GM06990 (cell line): ENCODE measurements at places on chromosomes 12 and 14.

GRCh38 chr12:108693751-108694150 is 37.6 kb downstream of the CORO1C start:
- no peak for DNase-seq

DNA sequence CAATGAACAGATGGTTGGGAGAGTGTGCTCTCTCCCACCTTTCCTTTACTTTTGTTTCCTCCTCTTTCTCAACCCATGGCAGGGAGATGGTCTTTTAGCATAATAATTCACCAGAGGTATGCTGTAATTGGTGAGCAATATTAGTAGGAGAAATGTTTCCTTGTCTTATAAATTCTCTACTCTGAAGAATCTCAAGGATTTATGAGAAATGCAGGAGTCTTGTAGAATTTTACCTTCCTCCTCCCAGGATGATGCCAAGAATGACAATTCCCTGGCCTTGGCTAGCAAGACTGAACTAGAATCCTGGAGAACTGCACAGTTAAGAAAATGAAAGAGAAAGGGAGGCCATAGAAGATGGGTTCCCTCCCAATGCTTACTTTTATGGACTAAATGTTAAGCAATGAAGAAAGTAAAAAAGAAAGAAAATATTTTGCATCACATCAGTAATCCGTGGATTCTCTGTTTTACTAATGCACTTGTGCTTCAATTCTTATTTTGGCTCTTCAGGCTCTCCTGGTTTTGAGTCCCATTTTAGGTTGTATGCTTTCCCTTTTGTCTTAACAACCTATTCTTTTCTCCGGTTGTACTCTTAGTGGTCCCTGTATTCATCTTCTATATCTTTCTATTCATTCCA is 192.9 kb upstream of the GARIN6 start:
- no peak for DNase-seq

- no peak for DNase-seq
Observed at GRCh38 chr14:60485057-60485597, 736 bp downstream of the C14orf39 start.

- DNase-seq, result no peak
Observed at GRCh38 chr12:6241495-6241894, 41.3 kb downstream of the CD9 start.

GRCh38 chr12:117430246-117430645 is 68.8 kb upstream of the NOS1 start:
- DNase-seq, result no peak

DNA sequence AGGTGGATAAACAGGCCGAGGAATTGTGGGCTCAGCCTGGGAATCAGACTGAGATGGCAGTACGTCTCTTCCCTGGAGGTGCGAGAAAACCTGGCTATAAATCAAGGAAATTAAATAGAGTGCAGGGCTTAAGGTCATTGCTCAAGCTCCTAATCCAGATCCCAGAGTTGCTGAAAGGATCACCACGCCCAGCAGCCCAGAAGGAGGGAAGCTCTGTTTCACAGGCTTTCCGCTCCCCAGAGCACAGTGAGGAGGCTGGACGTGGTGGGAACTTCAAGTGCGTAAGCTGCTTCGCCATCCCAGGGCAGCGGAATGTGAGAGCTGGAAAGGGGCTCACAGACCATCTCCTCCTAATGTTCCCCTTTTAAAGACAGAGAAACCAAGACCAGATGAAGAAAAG is 651.6 kb upstream of the TBX3 start:
- DNase-seq, result no peak

GRCh38 chr12:108842361-108842760 is 15.0 kb downstream of the SSH1 start:
- DNase-seq, result no peak

- no peak for DNase-seq
Observed at GRCh38 chr12:12823300-12823699, 10.2 kb downstream of the DDX47 start.

- no peak for DNase-seq
Observed at GRCh38 chr14:24803933-24804494, 170.0 kb upstream of the GZMB start.

DNA sequence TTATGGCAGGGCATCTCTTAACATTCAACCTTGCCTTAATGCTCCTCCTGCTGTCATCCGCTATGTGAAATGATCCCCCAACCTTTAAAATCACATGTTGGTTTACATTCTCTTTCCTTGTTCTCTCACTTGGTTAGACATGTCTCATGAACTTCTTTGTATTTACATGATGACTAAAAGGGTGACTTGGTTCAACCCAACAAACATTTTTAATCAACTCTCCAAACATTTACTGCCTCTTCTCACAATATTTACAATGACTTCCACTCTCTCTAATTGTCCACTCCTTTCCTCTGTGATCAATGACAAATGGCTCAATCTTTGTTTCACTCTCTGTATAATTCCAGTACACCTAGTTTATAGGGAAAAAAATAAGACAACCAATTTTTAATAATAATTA is 506.1 kb downstream of the NELL2 start:
- no peak for DNase-seq

- DNase-seq, result no peak
Observed at GRCh38 chr14:67332468-67332867, 27.1 kb downstream of the ATP6V1D start.

- no peak for DNase-seq
Observed at GRCh38 chr12:122870867-122871664, 24.9 kb downstream of the VPS37B start.

DNA sequence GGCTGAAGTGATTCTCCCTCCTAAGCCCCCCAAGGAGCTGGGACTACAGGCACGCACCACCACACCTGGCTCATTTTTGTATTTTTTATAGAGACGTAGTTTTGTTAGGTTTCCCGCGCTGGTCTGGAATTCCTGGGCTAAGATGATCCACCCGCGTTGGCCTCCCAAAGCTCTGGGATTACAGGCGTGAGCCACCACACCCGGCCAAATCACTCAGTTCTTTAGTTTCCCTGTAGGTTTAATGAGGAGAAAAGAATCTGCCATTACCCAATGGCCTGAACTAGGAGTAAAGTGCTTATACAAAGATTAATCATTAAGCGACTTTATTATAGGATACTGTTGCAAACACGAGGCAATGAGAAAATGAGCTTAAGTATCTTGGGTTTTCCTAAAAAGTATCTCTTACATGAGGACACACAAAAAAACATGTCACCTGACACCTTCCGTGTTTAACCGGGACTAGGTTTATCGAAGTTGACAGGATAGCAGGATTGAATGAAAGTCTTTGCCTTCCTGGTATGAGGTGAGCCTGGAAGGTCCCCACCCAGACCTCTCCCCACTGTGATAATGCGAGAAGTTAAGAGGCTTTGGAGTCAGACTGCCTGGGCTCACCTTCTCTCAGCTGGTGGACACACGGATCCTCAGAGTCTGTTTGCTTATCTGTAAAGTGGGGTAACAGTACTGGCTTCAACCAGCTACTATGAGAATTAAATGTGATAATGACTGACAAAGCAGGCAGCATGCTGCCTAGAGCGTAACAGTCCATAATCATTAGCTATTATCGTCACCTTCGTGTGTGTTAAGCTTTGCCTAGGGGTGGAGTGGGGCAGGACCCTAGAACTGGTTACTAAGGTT is 133.5 kb upstream of the KRAS start:
- DNase-seq, result no peak

DNA sequence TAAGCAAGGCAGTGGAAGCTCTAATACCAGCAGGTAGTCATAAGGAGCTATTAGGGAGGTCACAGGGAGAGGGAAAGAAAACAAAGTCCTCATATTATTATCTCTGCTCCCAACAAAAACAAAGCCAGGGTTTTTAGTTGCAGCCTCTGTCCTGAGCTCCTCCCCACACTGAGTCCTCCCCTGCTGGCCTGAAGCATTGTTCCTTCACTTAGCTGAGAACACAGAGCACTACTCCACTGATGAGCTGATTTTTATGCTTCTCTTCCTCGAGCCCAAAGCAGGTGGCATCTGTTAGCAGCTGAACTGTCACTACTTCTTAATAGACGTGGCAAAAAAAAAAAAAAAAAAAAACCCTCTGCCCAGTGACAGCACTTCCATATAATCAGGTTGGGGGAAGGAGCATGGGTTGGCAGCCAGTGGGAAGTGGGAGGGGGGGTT is 10.5 kb upstream of the STAC3 start:
- no peak for DNase-seq

DNA sequence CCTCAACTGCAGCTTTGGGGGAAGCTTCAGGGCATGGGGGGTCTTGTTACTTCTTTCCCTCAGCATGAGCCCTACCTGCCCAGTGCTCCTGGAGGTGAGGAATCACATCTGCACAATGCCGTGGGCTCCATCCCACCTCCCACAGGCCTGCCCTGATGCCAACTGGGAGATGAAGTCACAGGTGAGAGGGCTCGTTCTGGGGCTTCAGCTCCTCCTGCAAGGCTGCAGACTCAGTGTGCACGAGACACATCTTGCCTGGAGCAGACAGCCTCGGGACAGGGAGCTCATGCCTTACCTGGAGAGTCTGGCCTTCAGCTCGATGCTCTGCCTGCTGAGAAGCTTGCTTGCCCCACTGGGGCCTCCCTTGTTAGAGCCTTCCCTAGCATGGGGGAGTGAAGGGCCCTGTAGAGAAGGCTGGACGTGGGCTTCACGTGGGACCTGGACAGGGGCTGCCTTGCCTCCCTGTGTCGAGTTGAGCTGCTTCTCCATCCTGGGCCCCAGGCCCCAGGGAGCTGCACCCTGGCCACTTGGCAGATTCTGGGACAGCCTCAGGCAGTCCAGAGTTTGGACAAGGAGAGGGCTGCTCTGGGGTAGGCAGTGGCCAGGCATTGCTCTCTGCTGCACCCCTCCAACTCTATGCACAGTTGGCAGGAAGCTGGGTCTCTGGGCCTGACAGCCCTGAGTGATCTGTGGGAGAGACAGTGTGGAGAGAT is 171.4 kb downstream of the KIF26A start:
- no peak for DNase-seq

DNA sequence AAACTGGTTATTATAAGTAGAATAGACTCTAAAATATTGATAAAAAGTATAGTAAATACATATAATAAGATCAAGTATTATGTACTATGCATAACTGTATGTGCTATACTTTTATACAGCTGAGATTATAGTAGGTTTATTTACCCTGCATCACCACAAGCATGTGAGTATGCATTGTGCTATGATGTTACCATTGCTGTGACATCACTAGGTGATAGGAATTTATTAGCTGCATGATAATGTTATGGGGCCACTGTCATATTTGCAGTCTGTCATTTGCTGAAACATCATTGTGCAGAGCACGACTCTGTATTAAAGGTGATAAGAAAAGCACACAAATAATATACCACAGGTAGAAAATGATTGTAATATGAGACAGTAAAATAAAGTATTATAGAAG is 385.6 kb downstream of the ZFP36L1 start:
- no peak for DNase-seq

DNA sequence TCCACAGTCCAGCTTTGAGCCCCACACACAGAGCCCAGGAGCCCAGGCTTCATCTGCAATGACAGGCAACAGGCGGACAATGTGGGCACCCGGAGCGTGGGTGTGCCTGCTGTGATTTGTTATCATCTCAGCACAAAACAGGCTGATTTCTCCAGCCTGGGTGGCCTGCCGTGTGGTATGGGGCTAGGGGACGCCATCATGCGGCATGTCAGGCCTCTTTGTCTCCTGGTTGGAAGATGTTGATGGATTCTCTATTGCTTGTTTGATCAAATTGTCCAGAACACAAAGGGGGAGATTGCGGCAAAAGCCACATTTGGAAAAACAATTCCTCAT is 147.1 kb downstream of the KIF26A start:
- DNase-seq, result no peak

DNA sequence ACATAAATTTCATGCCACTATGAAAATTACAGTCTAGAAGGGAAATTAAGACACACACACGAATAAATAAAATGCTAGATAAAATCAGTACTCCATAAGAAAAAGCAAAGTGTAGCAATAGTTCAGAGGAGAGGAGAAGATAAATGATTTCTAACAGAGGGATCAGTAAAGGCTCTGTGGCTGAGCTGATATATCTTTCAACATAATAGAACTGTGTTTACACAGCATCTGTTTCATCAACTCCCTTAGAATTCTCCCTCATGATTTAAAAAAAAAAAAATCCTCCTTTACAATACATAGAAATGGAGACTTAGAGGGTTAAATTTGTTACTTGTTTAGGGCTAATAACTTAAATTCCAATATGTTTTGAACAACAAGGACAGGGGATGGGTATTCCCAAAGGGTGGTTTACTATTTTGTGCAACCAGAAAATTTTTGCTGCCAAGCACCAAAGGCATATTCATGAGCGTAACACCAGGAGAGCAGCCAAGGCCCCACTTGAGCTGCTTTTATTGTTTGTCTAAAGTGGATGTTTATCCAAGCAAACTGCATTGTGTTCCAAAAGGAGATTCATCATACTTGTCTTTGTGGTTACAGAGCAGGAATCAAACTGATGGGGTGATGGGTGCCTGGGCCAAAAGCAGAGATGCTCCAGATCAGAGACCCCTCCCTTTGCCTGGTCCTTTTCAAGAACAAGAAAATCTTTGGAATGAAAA is 162.7 kb downstream of the BMP4 start:
- DNase-seq, result no peak

DNA sequence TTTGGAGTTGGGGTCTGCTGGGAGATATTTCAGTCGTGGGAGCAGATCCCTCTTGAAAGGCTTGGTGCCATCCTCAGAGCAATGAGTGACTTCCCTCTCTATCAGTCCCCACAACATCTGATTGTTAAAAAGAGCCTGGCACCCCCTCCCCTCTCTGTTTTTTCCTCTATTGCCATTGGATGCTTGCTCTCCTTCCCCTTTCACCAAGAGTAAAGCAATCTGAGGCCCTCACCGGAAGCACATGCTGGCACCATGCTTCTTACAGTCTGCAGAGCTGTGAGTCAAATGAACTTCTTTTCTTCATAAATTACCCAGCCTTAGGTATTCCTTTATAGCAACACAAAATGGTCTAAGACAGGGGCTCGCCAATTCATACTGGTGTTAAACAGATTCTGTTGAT is 99.1 kb upstream of the CCND2 start:
- no peak for DNase-seq

GRCh38 chr12:130031571-130032189 is 127.9 kb upstream of the TMEM132D start:
- peak; percentile 20 for DNase-seq

GRCh38 chr14:26286913-26287205 is 311.0 kb downstream of the NOVA1 start:
- no peak for DNase-seq

GRCh38 chr12:109544955-109545531 is 28.3 kb downstream of the MMAB start:
- no peak for DNase-seq

DNA sequence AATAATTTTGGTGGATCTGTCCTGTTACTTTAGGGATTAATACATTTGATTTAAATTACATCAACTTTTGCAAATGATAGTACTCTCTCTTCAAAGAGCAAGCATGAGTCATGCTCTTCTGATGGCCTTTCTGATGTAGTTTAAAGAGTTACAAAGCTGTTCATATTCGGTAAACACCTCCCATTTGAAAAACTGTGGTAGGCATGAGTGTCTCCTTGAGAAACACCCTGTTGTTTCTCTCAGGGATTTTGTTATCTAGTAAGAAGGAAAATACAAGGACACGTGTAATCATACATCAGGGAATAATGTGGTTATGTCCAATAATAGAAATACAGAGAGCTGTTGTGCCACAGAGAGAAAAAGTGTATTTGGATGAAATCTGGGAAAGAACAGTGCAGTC is 53.3 kb upstream of the E2F7 start:
- DNase-seq, result no peak
